H9 (cell line): ENCODE measurements at places on chromosomes 5 and 9. TPM values are rescaled to one million over a fixed set of nuclear protein-coding genes. Genes with fewer than 3 reads are reported as not detected.

DNA sequence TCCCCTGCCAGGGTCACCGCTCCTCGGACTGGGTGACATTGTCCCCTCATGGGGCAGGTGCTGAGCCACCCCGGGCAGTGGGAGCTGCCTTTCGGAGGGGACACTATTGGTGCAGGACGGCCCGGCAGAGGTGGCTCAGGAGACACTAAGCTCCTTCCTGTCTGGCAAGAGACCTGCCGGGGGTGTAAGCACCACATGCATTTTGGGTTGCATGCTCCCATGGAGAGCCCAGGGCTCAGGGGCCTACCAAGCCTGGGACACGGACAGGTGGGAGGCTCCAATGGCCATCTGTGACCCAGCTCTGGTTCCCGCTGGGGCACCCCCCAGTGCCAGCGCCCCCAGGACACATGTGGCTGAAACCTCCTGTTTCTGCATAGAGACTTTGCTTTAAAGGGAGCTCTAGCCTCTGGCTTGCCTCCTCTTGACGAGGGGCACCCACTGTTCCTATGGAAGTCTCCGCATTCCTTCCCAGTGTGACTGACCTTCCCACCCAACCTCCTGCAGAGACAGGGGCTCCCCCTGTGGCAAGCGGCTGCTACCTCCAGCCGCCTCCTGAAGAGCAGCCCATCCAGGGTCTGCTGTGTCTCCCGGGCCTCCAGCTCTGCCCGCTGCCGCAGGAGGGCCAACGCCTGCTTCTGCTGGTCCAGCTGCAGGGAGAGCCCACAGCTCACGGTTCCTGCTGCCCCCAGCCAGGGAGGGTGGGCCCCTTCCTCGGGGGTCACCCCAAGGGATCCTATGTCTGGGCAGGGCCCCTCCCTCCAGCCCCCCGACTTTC lies 28.1 kb downstream of the CCDC187 start:
- no peaks in the 10 kb centered on the region for H3K36me3 ChIP-seq
- H3K27ac ChIP-seq: no peak overlapping the region
- H3K4me3 ChIP-seq: no peak overlapping the region
- no peak for DNase-seq
- H3K27me3 ChIP-seq: no peaks in the 10 kb centered on the region
- no peaks in the 10 kb centered on the region for H3K4me1 ChIP-seq

DNA sequence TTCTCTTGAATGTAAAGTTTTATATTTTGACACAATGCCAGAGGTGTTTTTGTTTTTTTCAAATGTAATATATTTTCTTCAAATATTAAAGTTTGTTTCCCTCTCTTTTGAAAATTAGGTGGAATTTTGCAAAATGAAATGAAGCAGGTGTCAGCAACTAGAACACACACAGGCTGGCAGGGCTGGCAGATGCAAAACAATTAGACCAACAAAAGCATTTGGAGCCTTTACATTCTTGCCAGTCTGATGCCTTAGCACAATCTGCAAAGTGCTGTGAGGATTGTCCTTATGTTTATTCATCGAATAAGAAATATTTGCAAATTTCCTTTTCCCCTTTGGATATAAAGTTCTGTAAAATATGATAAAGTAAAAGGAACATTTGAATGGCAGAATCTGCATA lies 1063.9 kb downstream of the CDH9 start:
- no peak overlapping the region for H3K4me3 ChIP-seq
- H3K4me1 ChIP-seq: no peaks in the 10 kb centered on the region
- peaks cover 4% of the 10 kb centered on the region for H3K36me3 ChIP-seq
- no peak for DNase-seq
- no peak overlapping the region for H3K27ac ChIP-seq

GRCh38 chr9:104879555-104880309 lies 48.2 kb downstream of the ABCA1 start:
- no peak overlapping the region for H3K27ac ChIP-seq
- peaks cover 37% of the 10 kb centered on the region for H3K36me3 ChIP-seq
- H3K27me3 ChIP-seq: no peaks in the 10 kb centered on the region
- H3K4me3 ChIP-seq: no peak overlapping the region
- DNase-seq: no peak

The CYLC2 gene
- not detected in 2 replicates for total RNA-seq

The PALM2AKAP2 gene
- 3.6 and 4.0 TPM in 2 replicates for total RNA-seq

DNA sequence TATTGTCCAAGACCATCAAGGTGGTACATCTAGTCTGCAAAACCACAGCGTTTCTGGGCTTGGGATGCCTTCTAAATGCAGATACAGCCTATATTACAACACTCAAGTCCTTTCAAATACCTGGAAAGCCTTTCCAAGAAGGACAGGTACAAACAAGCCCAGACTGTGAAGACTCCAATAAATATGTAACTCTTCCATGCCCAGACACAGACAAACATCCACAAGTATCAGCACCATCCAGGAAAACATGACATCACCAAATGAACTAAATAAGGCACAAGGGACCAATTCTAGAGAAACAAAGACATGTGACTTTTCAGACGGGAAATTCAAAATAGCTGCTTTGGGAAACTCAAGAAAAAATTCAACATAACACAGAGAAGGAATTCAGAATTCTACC lies 152.7 kb upstream of the POC5 start:
- no peak for DNase-seq
- H3K27me3 ChIP-seq: no peaks in the 10 kb centered on the region
- H3K36me3 ChIP-seq: no peaks in the 10 kb centered on the region; the same call in 2 of the 3 replicates

DNA sequence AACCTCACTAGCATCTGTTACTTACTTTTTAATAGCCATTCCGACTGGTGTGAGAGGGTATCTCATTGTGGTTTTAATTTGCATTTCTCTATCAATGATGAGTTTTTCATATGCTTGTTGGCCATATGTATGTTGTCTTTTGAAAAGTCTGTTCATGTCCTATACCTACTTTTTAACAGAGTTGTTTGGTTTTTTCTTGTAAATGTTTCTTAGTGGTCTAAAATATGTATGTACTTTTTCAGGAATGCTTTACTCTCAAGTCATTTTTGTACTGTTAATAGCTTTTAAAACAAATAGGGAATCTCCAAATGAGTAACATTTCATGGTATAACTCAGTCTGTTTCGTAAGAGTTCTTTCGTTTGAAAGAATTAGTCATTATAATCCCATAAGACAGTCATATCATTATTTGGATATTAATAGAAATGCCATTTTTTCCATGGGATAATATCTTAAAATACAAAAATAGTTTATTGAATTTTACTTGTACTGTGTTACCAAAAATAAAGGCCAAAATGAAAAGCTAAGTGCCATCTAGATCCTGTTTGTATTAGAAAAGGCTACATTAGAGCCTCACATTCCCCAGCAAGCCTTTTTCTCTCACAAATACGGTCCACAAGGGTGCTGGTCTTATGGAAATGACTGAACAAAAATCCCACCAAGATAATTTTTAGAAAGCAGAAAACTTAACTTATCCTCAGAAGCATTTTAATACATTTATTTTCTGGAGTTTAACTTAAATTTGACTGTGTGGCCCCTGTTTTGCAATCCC lies 247.7 kb downstream of the PJA2 start:
- no peak overlapping the region for H3K4me3 ChIP-seq
- H3K4me1 ChIP-seq: no peaks in the 10 kb centered on the region
- no peak for DNase-seq
- H3K27ac ChIP-seq: no peak overlapping the region
- H3K27me3 ChIP-seq: no peaks in the 10 kb centered on the region
- no peaks in the 10 kb centered on the region for H3K36me3 ChIP-seq

The LEAP2 gene
- 1.0 and 1.4 TPM in 2 replicates for total RNA-seq

The BHMT2 gene
- not detected in 2 replicates for total RNA-seq

DNA sequence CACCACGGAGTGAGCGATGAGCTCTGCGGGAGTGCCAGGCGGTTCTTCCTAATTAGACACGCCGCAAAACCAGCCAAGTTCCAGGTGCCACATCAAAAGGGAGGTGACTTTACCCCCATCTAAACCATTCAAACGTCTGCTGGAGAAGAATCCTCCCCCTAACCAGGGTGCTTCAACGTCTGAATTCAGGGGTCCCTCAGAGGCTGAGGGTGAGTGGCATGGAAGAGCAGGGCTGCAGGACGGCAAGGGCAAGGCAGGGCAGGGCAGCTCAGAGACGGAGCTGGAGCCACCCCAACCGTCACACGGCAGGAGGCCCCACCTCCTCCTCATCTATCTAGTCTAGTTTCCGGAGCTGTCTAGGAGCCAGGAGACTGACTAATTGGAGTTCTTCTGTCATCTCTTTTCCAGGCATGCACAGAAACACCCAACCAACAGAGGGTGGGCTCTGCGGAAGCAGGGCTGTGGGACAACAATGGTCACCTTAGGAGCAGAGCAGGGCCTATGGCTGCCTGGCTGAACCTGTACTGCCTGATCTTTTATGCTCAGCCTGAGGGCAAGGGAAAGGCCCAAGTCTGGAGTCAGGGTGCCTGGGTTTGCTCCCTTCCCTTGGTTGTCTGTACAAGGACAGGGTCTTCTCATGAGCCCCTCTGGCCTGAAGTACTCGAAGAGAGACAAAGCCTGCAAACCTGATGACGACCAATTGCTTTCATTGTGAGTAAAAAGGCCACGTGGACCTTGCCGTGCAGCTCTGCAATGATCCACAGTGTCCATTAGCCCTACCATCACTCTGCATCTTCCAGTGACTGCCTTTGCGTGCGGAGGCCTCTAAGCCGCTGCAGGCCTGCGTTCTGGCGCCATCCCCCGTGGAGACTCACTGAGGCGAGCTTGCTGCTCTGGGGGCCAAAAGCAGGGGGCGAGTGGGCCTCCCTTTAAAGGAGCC lies 81.0 kb upstream of the SLC25A51 start:
- H3K4me3 ChIP-seq: no peak overlapping the region
- no peaks in the 10 kb centered on the region for H3K4me1 ChIP-seq
- H3K36me3 ChIP-seq: no peaks in the 10 kb centered on the region
- no peaks in the 10 kb centered on the region for H3K27me3 ChIP-seq
- DNase-seq: no peak
- H3K27ac ChIP-seq: no peak overlapping the region

DNA sequence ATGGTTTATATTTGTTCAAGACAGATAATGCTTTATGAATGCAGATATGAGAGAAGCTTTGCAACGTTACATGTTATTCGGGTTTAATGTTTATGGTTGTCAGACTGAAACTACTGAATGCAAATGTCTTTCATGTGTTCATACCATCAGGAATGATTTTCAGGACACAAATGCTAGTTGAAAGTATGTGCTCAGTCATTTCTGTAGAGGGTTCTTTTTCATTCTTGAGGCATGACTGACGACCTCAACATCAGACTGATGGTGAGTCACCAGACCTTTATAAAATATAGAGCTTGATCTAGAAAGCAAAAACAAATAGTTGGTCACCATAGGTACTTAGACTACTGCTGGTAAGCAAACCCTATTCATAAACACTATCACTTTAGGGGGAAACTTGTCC lies 287.3 kb upstream of the NUDT12 start:
- H3K36me3 ChIP-seq: no peaks in the 10 kb centered on the region
- H3K27ac ChIP-seq: no peak overlapping the region
- no peak overlapping the region for H3K4me3 ChIP-seq

GRCh38 chr5:96220610-96221390 lies 212.2 kb downstream of the PCSK1 start:
- DNase-seq: no peak
- no peaks in the 10 kb centered on the region for H3K27me3 ChIP-seq
- no peak overlapping the region for H3K27ac ChIP-seq
- H3K36me3 ChIP-seq: no peaks in the 10 kb centered on the region
- H3K4me3 ChIP-seq: no peak overlapping the region

GRCh38 chr5:16702964-16703363 lies 86.2 kb upstream of the RETREG1 start:
- no peak for DNase-seq
- H3K4me3 ChIP-seq: no peak overlapping the region
- H3K27ac ChIP-seq: peak overlapping the region; percentile 54
- no peaks in the 10 kb centered on the region for H3K27me3 ChIP-seq

GRCh38 chr5:158265346-158265745 lies 406.4 kb upstream of the CLINT1 start:
- H3K4me1 ChIP-seq: no peaks in the 10 kb centered on the region
- H3K27ac ChIP-seq: no peak overlapping the region
- DNase-seq: no peak
- H3K27me3 ChIP-seq: no peaks in the 10 kb centered on the region
- H3K36me3 ChIP-seq: no peaks in the 10 kb centered on the region
- no peak overlapping the region for H3K4me3 ChIP-seq

DNA sequence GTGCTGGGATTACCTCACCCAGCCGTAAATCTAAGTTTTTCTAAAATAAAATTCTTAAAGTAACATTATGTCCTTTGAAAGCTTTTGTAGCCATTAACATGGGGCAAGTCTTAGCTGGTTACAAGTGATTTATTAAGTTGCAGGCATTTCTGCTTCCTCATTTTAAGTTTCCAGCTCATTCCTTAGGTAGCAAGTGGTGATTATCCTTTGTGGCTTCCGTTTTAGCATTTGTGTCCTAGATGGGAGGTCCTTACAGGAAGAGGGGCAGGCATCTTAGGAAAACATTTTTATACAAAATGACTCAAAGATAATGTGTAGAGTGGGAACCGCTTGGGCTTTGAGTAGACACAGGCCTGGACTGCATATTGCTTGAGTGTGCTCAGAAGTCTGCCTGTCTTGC lies 35.0 kb upstream of the ROPN1L start:
- peaks cover 94% of the 10 kb centered on the region for H3K36me3 ChIP-seq
- H3K27ac ChIP-seq: no peak overlapping the region
- H3K4me1 ChIP-seq: no peaks in the 10 kb centered on the region
- no peak overlapping the region for H3K4me3 ChIP-seq
- no peak for DNase-seq
- no peaks in the 10 kb centered on the region for H3K27me3 ChIP-seq

DNA sequence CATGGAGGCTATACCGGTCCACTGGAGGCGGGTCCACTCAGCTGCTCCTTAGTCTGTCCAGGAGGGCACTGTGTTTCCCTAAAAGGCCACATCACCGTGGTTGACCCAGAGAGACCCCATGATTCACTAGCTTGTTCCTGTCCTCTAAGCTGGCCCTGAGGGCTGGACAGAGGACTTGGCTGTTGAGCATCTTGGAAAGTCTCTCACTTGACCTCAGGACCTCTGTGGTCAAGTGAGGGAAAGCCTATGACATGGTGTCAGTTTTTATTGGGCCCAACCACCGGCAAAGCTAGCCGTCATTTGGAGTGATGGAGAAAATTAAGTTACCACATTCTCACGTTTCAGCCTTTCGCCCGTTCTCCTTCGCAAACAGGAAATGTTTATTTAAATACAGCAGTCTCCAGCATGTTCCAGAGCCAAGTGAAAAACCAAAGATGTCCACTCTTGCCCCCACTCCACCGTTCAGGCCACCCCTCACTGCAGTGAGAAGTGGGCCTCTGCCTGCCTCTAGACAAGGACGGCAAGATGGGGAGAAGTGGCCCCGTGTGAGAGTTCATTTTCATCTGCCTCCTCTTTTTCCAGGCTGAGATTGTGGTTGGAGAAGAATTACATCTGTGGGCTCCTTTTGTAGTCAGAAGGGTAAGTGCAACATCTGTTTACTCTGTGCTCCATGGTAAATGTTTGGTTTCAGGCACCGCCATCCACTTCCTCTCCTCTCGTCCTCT lies 4.4 kb downstream of the SLIT3 start:
- DNase-seq: no peak
- H3K4me1 ChIP-seq: no peaks in the 10 kb centered on the region
- no peaks in the 10 kb centered on the region for H3K36me3 ChIP-seq
- H3K27me3 ChIP-seq: peaks cover 12% of the 10 kb centered on the region; the same call in 1 of the 2 replicates
- H3K4me3 ChIP-seq: no peak overlapping the region

- no peaks in the 10 kb centered on the region for H3K27me3 ChIP-seq
- H3K4me3 ChIP-seq: no peak overlapping the region
- DNase-seq: no peak
- H3K27ac ChIP-seq: no peak overlapping the region
- no peaks in the 10 kb centered on the region for H3K4me1 ChIP-seq
- peaks cover 2% of the 10 kb centered on the region; the same call in 2 of the 3 replicates for H3K36me3 ChIP-seq
These were observed 7.7 kb downstream of the ERMP1 start for GRCh38 chr9:5825223-5825622.

- no peaks in the 10 kb centered on the region for H3K4me1 ChIP-seq
- no peaks in the 10 kb centered on the region for H3K36me3 ChIP-seq
- H3K27me3 ChIP-seq: no peaks in the 10 kb centered on the region
- no peak overlapping the region for H3K4me3 ChIP-seq
- H3K27ac ChIP-seq: no peak overlapping the region
These were observed 11.6 kb upstream of the RFK start for GRCh38 chr9:76405868-76406267.
